KBM-7 (cell line): ENCODE measurements at places on chromosomes 6 and 20.

DNA sequence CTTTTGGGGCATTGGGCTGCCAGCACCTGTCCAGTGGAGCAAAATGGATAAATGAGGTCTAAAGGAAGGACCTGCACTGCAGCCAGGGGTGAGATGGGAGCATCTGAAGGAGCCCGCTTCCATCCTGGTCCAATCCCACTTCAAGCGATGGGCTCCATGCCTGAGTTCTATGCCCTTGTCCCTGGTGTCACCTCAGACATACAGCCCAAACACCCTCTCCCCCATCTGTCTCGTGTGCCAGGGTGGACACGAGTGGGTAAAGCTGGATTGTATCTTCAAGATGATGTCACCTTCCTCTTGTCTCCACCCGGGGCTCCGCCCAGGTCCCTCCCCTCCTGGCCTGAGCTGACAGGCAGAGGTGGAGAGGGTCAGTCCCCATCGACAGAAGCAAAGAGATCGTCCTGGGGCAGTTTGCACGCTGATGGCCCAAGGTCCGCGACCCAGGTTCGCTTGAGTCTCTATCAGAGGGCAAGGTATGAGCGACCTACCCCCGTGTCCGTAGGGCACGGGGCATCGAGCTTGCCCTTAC lies 544 bp downstream of the SMIM29 start:
- DNase-seq = no peak

DNA sequence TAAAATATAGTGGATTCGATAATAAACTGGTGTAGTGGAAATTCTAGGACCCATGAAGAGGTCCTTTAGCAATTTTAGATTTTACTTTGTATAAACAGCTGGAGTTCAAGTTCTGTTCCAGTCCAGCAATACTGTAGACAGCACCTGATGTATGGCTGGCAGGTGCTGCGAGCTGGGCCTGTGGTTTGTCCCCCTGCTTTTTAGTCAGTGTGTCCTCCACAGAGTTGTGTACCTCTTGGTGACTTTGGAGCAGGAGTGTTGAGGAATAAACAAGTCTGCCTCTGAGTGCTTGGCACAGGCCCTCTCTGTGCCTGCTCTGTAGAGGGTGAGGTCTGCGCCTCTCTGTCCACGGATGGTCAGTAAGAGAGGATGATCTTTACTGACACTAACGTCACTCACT lies 13.8 kb downstream of the STX16 start:
- no peak for DNase-seq

DNA sequence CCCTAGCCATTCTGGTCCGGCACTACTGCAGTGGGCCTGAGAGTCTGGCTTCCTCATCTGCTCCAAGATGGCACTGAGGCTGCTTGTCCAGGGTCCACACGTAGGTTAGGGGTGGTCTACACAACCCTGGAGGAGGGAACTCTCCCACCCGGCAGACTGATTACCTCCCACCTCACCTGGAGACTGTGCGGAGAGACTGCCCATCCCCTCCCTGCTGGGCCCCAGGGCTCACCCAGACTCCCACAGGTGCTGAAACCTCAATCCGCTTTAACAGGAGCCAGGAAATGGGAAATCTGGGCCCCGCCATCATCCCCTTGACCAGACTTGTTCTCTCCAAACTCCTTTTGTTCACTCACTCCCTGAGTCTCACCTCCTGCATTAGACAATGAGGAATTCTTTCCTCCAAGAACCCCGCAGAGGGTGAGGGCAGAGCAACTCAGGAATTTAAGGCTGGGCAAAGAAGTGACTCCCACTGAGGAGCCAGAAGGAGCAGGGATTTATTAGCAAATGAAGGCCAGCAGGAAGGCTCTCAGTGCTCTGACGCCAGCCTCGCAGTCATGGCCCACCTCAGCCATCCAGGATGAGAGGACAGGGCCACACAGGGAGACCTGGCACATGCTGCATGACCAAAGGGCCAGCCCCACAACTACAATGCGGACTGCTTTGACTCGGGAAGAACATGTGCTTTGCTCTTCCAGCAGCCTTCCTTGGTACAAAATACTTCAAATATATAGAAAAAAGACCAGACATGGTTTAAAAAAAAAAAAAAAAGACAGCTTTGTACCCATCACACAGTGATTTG lies 53.0 kb downstream of the CDK5RAP1 start:
- no peak for DNase-seq

DNA sequence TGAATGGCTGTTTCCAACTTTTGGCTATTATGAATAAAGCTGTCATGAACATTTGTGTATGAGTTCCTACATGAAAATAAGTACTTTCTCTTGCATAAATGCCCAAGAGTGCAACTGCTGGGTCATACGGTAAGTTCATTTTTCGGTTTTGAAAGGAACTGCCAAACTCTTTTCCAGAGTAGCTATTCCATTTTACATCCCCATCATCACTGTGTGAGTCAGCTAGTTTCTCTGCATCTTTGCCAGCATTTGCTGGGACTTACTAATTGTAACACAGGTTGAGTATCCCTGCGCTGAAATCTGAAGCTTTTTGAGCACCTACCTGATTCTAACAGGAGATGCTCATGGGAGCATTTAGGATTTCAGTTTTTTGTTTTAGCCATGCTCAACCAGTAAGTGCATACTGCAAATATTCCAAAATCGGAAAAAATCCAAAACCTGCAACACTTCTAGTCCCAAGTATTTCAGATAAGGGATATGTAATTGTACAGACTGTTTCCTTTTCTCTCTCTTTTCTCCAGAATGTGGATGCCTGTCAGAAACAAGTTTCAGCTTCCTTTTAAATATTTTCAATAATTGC lies 118.4 kb downstream of the DTNBP1 start:
- no peak for DNase-seq

GRCh38 chr20:8918145-8918544 lies 150.7 kb upstream of the PLCB4 start:
- no peak for DNase-seq

DNA sequence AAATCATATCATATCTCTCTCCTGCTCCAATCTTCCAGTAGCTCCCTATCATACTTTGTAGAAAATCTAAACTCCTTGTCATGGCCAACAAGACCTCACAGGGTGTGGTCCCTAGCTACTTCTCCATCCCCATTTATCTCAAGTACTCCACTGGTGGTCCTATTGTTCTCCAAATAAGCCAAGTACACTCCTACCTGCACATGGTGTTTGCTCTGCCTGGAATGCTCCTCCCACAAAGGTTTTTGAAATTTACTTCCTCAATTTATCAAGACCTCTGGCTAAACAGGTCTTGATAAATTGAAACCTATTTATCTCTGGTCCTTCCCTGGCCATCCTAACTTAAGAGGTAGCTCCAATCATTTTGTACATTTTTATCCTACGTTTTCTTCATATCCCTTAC lies 12.1 kb downstream of the TMX4 start:
- DNase-seq = peak; percentile 53

DNA sequence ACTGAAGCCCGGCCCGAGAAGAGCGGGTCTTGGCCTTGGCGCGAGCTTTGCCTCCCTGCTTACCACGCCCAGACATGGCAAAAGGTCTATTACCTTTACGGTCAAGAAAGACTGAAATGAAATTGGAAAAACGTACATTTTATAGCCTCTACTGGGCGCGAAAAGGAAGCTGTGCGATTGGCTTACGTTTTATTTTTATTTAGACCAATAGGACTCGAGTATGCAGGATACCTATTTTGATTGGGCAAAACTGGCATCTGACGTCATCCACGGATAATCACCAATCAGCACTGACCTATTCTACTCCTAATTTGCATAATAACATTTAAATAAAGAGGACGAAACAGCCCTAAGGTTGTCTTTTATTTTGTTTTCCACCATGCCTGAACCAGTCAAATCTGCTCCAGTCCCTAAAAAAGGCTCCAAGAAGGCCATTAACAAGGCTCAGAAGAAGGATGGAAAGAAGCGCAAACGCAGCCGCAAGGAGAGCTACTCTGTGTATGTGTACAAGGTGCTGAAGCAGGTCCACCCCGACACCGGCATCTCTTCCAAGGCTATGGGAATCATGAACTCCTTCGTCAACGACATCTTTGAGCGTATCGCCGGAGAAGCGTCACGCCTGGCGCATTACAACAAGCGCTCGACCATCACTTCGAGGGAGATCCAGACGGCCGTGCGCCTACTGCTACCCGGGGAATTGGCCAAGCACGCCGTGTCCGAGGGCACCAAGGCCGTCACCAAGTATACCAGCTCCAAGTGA lies 97.4 kb downstream of the OR2B2 start:
- no peak for DNase-seq

GRCh38 chr6:11043961-11044711 lies at the start of gene ELOVL2:
Gene ELOVL2 (minus strand): TSS chr6:11044305. CDS start chr6:11044230, 75 bp downstream.
- DNase-seq = peak; percentile 63

DNA sequence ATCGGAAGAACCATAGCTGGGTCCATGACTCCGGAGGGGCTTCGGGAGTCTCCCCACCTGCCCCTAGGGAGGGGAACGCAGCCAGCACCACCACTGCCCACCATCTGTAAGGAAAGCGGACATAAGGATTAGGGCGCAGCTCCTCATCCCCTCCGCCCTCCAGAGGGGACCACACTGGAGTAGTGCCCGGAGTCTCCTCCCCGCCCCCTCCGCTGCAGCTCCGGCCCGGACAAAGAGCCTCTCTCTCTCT lies 628 bp downstream of the SLC35B2 start:
- DNase-seq = peak; percentile 49

DNA sequence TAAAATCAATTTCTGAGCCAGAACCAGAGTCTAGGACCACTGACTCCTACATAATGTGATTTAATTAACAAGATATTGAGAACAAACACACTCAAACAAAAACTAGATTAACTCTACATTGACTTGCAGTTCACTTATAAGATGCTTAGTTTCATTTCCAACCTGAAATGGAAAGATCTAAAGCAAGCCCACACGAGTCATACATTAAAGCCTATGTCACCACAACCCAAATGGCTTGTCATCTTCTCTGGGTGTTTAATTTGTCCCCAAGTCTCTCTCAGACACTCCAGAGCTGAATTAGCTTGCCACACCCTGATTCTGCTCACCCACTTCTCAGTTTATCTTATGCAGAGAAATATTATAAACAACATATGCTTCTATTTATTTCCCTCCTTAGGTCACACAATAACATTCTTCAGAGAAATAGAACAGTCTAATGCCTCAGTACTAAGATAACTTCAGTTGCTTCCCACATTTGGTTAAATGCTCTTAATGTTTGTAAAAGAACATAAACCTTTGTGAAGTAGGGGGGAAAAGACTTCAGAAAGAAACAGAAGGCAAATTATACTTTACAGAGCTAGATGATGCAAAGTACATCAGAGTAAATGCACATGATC lies 8.8 kb upstream of the FBXO30 start:
- no peak for DNase-seq

DNA sequence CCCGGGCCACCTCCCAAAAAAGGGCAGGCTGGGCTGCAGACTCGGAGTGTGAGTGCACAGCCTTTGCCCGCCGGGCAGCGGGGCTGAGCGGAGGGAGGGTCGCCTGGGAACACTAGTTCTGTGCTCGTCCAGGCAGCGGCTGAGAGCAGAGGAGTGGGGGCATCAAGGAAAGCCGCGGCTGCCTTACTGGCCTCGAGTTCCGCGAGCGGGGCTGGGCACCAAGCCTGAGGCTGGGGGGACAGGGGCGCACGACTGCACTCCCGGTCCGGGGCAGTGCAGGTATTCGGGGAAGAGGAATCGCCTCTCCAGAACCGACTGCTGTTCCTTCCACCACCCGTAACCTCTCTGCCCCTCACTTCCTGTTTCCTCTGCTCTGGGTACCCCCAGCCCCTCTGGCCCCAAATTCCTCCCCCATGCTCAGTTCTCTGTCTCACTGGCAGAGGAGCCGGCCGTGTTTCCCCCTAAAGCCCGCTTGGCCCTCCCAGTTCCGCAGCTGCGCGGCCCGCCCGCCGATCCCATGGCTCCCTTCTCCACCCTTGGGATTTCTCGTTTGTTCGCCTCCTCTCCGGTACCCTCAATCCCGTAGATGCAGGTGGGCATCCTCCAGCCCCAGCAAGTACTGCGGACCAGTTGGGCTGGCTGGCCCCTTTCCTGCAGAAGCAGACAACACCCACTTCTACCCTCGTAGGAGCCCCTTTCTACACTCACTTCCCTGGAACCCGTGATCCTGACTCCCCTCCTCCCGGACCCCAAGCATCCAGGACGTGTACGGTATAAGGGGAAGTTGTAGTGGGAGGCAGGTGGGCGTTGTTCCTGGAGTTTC lies 5.1 kb downstream of the RING1 start:
- peak; percentile 58 for DNase-seq

DNA sequence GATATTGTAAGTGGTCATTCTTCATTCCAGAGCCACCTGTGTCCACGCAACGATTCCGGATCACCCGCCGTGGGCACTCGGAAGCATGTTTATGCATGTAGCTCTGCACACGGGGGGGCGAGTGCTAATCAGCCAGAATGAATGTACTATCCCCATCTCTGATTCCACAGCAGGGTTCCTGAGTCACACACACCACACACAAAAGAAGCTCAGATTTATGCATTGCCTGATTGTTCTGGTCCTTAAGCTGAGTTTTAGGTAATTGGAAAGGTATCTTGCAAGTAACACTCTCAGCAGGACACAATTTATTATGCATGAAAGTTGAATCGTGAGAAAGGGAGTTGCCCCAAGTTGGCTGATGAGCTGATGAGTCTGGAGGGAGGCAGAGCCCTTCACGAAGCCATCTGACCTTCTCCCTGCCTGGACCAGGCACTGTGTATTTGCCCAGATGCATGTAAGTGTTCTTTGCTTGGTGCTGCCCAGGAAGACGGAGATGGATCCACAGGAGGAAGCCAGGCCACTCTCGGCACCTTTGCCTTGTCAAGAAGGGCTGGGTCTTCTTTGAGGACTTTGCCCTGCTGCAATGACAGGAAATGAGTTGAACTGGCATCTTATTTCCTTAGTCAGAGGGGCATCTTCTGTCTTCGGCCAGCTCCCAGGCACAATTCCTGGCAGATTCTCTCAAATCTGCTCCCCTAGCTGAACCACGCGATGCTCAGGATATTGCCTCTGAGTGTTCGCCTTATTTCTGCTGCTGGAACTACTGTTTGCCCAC lies 141.1 kb downstream of the SYNDIG1 start:
- DNase-seq = no peak

GRCh38 chr6:109019911-109020310 lies 74.7 kb downstream of the SESN1 start:
- no peak for DNase-seq

DNA sequence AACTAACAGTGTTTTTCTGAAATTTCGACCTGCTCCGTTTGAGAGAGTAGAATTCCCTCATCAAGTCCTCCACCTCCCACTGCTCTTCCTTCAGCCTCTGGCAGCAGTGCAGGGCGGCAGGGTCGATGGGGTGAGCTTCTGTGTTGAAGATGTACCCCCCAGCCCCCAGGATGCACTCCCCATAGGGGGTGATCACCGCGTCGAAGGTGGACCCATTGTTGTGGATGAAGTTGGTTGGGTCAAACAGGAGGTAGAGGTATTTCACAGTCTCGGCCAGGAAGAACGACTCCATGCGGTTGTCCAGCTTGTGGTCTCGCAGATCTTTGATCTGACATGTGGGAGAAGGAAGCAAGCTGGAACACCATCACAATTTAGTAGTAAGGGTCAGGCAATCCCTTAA lies 23.0 kb upstream of the TRPC4AP start:
- DNase-seq = no peak

GRCh38 chr6:33925936-33926335 lies 122.1 kb upstream of the MLN start:
- DNase-seq = no peak

DNA sequence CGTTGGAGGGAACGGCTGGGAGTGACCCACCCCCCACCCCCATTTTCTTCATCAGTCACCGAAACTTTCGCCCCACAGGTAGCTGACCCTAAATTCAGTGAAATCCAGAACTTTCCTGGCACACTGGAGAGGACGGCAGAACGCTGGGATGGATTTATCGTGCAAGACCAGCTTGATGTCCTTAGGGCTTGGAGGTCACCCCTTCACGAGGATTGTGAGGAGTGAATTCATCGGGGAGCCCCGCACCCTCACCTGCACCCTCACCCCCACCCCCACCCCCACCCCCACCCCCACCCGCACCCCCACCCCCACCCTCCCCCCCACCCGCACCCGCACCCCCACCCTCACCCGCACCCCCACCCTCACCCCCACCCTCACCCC lies 13.3 kb upstream of the TCFL5 start:
- no peak for DNase-seq
